Left renal cortex interstitium (tissue), 4 donors: ENCODE measurements at places on chromosomes 5 and 9.
A peak's percentile ranks its signal among the peaks of the same experiment; 100 is the strongest.

DNA sequence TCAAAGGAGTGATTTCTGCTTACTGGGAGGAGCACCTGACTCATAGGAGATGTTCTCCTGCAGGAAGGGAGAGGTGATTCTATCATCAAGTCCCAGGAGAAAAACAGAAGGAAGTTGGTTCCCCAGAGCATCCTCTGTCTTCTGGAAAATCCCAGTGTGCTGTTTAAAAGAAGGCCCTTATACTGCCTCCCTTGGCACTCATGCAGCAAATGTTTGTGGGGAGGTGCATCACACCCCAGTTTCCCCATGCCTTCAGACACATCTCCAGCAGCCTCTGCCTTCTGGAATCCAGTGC, 63.1 kb downstream of the PPARGC1B start:
- no peak for DNase-seq

GRCh38 chr9:131942146-131942720, 137.4 kb downstream of the MED27 start:
- no peak for DNase-seq

GRCh38 chr9:5042661-5043178, 57.6 kb downstream of the JAK2 start:
- DNase-seq: no peak

DNA sequence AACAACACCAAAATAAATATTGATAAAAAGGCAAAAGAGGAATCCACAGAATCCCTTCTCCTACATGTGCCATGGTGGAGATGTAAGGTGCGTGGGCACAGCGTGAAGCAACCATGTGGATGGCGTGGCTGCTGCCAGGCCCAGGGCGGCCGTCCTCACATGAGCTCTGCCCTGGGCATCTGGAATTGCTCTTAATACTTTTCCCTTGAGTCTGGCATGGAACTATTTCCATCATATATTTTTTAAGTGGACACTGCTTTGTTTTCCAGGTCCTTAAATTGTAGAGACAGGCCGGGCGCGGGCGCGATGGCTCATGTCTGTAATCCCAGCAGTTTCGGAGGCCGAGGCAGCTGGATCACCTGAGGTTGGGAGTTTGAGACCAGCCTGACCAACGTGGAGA, 349.3 kb downstream of the IRX1 start:
- no peak for DNase-seq

DNA sequence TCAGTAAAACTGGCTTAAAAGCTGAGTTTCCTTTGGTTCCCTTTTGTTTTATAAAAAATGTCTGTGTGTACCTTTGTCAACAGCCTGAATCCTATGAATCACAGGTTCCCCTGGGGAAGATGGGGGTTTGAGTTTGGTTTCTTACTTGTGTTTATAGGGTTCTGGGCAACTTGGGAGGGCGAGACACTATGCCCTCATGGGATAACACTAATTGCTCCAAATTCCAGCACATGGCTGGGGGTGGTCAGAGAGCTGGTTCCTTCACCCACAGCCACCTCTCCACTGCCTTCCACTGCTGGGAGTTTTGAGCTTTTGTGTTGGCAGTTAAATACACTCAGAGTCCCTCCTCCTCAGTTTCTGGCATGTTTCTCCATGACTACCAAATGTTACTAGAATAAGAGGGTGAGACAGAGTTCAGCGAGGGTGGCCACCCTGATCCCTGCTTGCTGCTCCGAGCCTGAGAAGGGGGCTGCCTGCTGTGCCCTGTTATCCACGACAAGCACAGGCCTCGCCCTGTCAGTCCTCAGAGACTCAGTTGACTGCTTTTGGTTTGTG, 83.0 kb upstream of the EPB41L4B start:
- no peak for DNase-seq

GRCh38 chr9:126743041-126743440, 61.8 kb upstream of the ZBTB43 start:
- no peak for DNase-seq

GRCh38 chr9:119639287-119639955, 270.2 kb upstream of the BRINP1 start:
- DNase-seq: peak; percentile 45

DNA sequence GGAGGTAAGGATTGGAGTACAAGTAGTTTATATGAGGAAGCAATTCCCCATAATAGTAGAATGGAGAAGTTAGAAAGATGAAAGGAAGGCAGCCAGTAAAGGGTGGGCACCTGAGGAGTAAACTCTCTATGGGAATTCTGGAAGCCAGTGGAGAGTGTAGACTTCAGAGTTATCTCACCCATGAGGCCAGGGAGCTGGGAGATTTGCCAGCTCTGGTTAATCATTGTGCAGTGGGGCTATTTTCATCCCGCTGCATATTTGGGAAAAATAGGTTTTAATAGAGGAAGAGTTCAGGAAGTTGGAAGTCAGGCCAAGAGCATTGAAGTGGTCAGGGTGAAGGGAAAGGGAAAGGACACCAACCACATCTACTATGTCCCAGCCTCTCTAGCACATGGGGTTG, 242.3 kb upstream of the BRINP1 start:
- DNase-seq: no peak

- DNase-seq: no peak
Measured at GRCh38 chr5:100595152-100595811, 60.1 kb downstream of the FAM174A start.

DNA sequence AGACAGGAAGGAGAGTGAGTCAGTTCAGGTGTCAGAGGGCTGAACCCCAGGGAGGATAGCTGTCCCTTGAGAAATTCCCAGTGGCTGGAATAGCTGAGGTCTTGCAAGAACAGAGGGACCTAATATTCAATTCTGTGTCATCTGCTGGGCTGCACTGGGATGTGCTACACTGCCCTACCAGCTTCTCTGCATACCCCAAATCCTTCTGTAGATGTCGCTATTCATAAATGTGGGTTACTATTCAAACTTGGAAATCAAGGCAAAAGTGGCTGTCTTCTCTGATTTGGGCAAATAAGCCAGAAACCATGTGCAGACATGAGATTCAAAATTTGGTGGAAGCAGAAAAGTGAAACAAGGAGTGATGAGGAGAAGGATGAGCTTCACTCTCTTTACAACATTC, 16.3 kb downstream of the TNFSF8 start:
- DNase-seq: no peak

- DNase-seq: no peak
Measured at GRCh38 chr5:170481849-170482248, 22.0 kb upstream of the KCNIP1 start.

DNA sequence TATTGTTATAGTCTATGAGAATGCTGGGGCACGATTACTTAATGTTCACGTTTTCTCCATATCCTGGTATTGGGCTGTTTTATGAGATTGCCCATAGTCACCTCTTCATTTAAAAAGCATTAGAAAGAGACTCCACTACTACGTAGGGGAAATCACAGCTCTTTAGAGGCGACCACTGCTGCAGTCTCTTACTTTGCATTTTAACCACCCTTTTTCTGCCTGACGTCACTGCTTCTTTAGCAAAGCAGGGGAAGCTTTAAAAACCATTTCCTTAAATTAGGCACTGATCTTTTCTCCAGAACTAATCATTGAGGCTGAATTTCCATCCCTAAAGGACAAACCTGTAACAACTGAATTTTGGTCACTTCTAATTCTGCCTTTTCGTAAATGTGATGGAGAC, 38.9 kb downstream of the ZNF608 start:
- DNase-seq: no peak

- DNase-seq: no peak
Measured at GRCh38 chr5:45617859-45618416, 78.2 kb downstream of the HCN1 start.

DNA sequence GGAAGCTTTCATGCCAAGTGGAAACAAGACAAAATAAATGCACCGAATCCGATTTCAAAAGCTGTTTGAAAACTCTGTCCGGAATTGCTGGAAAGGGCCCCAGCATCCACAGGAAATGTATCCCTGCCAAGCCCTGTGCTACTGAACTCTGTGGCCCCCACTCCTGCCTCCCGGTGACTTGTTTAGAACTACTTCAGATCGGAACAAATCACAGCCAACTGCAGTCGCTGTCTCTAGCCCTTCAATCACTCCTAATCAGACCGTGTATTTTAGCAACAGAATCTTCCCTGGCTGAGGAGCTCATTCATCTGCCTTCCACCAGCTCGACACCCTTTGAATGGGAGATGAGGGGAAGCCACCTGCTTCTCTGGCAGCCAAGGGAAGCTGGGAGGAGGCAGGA, 94.1 kb downstream of the KCNIP1 start:
- no peak for DNase-seq

DNA sequence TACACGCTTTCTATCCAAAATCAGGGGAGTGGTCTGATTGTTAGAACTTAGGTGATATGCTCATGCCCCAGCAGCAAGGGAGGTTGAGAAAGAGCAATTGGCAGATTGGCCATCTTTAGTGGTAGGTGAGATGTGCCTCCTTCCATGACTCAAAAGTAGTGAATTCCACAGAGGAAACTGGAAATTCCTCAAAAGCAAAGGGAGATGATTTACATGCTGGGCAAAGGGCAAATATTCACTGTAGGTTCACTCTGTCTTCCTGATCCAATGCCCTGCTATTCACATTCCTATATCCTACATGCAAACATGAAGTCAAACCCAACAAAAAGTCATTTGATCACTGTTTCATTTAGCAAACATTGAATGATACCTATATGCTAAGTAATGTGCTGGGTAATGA, 130.1 kb upstream of the ZNF608 start:
- DNase-seq: no peak

DNA sequence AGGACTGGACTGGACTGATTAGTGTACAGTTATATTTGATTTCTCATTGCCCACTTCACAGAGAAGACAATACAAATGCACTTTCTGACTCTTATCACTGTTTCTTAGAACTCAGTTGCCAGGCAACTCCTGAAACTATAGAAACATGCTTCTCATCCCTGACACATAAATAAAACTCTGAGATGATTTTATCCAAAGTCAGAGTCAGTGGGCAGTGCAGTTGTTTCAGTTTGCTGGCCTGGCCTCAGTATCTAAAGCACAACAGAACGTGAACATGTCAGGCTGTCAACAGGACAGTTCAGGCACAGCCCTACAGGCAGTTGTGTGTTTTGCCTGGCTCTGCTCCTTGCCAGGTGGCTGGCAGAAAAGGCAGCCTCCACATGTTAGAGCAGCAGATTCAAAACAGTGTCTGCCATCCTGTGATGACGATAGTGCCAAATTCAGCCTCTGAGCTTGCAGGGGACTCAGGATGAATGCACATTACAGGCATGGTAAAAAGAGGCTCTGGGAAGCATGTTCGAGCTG, 65.1 kb upstream of the CCDC152 start:
- DNase-seq: no peak

- no peak for DNase-seq
Measured at GRCh38 chr9:97176206-97176605, 131.3 kb upstream of the CCDC180 start.

DNA sequence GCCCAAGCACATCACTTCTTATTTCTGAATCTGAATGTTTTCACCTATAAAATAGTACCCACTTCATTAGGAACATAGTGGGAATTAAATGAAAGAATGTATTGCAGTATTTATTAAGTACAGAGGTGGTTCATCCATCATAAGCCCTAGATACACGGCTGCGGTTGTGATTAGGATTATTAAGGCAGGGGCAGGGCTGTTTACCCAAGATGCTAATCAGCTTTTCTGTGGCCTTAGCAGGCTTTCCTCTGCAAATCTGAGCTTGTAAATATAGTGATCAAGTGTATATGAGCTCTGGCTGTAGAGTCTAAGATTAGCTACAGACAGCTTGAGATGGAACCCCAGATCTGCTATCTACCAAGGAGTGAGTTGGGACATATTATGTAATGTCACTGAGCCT, 124.1 kb upstream of the ADRA1B start:
- DNase-seq: no peak

DNA sequence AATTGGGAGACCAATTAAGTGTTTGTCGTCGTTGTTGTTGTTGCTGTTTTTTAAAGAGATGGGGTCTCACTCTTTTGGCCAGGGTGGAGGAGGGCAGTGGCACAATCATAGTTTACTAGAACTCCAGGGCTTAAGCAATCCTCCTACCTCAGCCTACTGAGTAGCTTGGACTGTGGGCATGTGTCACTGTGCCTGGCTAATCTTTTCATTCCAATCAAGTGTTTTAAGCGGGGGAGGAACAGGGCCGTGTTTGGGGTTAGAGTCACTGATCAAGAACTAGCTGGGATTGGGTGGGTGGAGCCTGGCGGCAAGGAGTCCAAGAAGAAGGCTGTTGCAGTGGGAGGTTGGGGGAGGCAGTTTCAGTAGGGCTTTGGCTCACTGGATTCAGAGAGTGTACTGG, 13.8 kb downstream of the SNX30 start:
- DNase-seq: no peak

DNA sequence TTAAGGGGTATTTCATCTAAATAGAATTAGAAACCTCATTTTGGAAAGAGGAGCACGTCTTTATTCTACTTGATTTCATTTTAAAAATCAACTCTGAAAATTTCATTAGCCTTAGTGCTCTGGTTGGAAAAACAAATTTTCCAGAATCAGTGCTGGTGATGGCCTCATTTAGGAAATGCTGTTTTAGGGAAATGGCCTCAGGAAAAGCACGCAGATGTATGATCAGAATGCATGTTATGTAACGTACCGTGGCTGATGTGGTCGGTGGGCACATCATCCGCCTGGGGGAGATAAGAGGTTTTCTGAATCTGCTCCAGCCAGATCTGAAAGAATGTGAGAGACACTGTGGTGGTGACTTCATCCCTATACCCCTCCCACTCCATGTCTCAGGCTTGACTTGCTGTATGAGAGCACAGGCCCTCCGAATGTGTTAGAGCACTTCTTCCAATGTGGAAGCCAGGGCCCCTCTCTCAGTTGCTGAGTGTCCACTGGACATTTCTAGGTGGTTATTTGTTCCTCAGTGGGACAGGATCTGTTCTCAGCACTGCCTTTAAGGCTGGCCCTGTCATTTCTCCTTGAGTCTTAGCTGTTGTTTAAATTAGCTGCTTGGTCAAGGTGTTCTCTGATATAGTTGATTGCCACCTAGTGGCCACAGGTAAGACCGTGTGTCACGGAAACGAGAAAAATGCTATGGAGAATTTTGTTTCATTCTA, 96.5 kb downstream of the ARHGAP26 start:
- DNase-seq: peak; percentile 48

- DNase-seq: no peak
Measured at GRCh38 chr5:170115925-170116324, 10.2 kb downstream of the FOXI1 start.

DNA sequence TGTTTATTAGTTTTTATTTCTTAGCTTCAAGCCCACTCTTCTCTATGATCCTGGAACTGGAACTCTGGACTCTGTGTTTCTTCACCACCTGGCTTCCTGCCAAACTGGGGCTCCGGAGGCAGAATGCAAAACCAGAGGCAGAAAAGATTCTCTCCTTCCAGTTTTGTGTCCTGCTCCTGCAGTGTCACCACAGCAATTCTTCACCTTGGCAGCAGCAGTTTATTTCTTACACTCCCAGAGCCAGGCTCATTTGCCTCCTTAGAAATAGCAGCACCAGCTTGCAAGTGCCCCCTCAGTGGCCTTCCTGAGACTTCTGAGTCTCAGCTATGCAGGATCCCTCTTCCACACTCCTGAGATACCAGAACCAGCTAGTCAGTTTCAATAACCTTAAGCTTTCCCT, 26.7 kb upstream of the CAMK4 start:
- DNase-seq: peak; percentile 2
